ENCODE measurements at places on chromosomes 5 and 9.

- no peak for DNase-seq
Measured at GRCh38 chr5:117235786-117236185, 661.2 kb upstream of the SEMA6A start.

DNA sequence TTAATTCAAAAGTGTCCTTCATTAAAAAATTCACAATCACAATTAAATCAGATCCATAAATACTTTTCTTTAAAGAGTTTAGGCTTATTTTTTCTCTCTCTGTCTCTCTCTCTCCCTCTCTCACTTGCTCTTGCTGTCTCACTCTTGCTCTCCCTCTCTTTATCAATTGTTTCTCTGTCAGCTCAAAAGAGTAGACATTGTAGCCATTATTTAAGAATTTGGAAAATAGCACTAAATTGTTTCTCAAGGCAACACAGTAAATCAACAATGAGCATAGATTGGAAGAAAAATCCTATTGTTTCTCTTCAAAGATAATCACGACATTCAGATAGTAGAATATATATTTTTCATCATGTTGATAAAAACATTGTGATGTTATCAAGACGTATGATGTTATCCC is 1114.0 kb downstream of the PTPRD start:
- no peak for DNase-seq

GRCh38 chr5:5551499-5551898 is 129.0 kb downstream of the ICE1 start:
- no peak for DNase-seq

GRCh38 chr9:22009506-22009867 is 382 bp upstream of the CDKN2B start:
- DNase-seq = no peak

- DNase-seq = no peak
Measured at GRCh38 chr5:12237837-12238575, 333.8 kb upstream of the CTNND2 start.

All from GM13976 (cell line).